Activated CD4-positive, alpha-beta T cell treated with anti-CD3 and anti-CD28 coated beads, Interleukin-2, amount 10 ng/mL, durations not matched to agents 7 days and 5 days (primary cell): ENCODE measurements at places on chromosomes 1 and 21. TPM values are rescaled to one million over a fixed set of nuclear protein-coding genes. Genes with fewer than 3 reads are reported as not detected.

DNA sequence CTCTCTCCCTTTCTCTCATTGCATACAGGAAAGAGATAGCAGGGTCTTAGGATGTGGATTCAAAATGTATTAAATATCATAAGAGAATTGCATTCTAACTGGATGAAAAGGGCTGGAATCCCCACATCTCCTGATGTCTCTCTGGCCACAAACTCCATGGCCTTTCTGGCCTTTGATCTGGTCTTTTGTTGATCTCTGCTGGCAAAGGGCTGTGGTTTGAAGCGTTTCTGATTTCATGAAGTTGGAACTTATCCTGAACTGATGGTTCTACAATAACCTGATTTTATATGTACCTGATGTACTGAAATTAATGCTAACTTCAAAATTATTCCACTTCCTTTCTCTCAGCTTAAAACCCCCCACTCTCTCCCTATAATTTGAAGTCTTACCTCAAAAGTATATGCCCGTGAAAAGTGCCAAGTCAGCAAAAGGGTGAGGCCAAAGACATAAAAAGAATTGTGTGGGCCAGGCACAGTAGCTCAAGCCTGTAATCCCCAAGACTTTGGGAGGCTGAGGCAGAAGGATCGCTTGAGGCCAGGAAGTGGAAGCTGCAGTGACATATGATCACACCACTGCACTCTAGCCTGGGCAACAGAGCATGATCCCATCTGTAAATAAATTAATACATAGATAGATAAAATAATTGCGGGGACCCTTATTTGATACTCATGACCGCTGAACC is 6.4 kb upstream of the KIF14 start:
- no peaks in the 10 kb centered on the region for H3K36me3 ChIP-seq
- no peak overlapping the region for H3K27ac ChIP-seq
- no peak overlapping the region for H3K4me3 ChIP-seq
- peaks cover 43% of the 10 kb centered on the region for H3K4me1 ChIP-seq
- no peaks in the 10 kb centered on the region for H3K27me3 ChIP-seq

- no peak overlapping the region for H3K27ac ChIP-seq
- H3K4me1 ChIP-seq = no peaks in the 10 kb centered on the region
- H3K27me3 ChIP-seq = no peaks in the 10 kb centered on the region
- H3K4me3 ChIP-seq = no peak overlapping the region
- H3K36me3 ChIP-seq = peaks cover 2% of the 10 kb centered on the region
- DNase-seq = no peak
Measured at GRCh38 chr1:44296086-44296485, 59.0 kb downstream of the ERI3 start.

Gene CDK18
- total RNA-seq = 2.9 TPM

DNA sequence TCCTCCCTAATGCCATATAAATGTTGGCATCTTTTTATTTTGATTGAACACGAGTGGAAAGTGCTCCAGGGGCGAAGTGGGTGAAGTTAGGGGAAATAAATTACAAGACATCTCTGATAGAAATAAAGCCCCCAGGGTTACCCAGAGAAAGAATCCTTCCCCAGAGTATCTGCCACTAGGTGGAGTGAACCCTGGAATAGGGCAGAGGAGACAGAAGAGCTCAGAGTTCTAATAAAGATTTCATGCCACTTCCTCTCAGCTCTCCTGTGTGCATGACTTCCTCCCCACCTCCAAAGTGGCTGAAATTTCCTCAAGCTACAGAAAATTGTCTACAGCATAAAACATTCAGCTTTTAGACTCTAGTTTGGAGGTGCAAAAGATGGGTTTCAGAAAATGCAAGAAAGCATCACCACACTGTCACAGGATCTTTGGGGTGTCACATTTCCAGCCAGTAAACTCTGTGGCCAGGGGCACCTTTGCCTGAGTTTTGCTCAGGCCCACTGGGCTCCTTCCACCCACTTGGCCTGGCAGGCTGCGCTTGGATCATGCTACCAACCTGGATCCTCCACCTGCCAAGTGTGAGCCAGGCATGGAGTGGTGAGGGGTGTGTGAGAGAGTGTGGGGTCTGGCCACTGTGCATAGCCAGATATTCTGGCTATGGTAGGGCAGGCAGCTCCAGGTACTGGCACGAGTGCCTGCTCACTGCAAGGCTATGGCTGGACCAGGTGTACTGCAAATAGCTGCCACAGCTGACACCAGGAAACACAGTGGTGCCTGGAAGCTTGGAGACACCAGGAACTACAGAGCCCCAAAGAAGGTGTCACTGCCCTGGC is 208.8 kb upstream of the USP25 start:
- peak overlapping the region; percentile 31 for H3K27ac ChIP-seq
- H3K27me3 ChIP-seq = no peaks in the 10 kb centered on the region
- peaks cover 2% of the 10 kb centered on the region for H3K36me3 ChIP-seq
- H3K4me3 ChIP-seq = no peak overlapping the region
- DNase-seq = no peak

- no peak overlapping the region for H3K27ac ChIP-seq
- DNase-seq = no peak
- H3K27me3 ChIP-seq = peaks cover 8% of the 10 kb centered on the region
Measured at GRCh38 chr1:183346276-183346732, 71.9 kb downstream of the NMNAT2 start.

DNA sequence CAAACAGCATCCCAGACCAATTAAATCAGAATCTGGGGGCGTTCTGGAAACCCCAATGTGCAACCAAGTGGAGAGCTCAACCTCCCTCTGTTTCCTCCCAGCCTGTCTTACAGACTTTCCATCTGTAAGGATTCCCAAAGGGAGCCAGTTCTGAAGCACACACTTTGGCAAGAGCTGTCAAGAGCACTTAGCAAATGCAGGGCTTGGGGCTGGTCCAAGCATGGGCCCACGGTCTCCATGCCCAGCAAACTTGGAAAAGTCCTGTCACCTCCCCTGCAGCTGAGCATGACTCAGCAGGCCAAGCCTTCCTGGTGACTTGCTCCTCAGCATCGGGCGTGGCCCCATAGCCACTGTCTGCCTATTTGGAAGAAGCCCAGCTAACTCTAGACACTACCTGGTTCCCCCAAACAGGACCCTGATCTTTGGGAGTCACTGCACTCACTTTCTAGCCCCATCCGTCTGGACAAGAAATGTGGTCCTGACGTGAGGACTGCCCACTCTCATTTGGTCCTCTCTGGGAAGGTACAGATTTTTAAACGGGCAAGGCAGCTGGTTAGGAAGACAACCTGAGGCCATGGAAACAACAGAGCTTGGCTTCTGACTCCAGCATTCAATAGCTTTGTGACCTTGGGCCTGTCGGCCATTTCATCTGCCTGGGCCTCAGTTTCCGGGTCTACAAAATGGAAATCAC is 16.9 kb downstream of the SLC2A1 start:
- peaks cover 98% of the 10 kb centered on the region for H3K4me1 ChIP-seq
- no peak overlapping the region for H3K4me3 ChIP-seq
- no peaks in the 10 kb centered on the region for H3K27me3 ChIP-seq

Gene SH2D5
- not detected for total RNA-seq

GRCh38 chr1:182259229-182259872 is 132.2 kb downstream of the GLUL start:
- H3K27ac ChIP-seq = peak overlapping the region; percentile 95
- H3K4me3 ChIP-seq = peak overlapping the region; percentile 12
- peak; percentile 66 for DNase-seq
- no peaks in the 10 kb centered on the region for H3K27me3 ChIP-seq
- H3K4me1 ChIP-seq = peaks cover 33% of the 10 kb centered on the region

GRCh38 chr1:32047701-32048100 is 25.0 kb upstream of the TMEM39B start:
- no peaks in the 10 kb centered on the region for H3K27me3 ChIP-seq
- no peaks in the 10 kb centered on the region for H3K4me1 ChIP-seq
- H3K27ac ChIP-seq = no peak overlapping the region
- H3K36me3 ChIP-seq = peaks cover 49% of the 10 kb centered on the region
- DNase-seq = no peak
- H3K4me3 ChIP-seq = no peak overlapping the region

Gene NOL9
- 42.7 TPM for total RNA-seq

Gene SYDE2
- 1.6 TPM for total RNA-seq

DNA sequence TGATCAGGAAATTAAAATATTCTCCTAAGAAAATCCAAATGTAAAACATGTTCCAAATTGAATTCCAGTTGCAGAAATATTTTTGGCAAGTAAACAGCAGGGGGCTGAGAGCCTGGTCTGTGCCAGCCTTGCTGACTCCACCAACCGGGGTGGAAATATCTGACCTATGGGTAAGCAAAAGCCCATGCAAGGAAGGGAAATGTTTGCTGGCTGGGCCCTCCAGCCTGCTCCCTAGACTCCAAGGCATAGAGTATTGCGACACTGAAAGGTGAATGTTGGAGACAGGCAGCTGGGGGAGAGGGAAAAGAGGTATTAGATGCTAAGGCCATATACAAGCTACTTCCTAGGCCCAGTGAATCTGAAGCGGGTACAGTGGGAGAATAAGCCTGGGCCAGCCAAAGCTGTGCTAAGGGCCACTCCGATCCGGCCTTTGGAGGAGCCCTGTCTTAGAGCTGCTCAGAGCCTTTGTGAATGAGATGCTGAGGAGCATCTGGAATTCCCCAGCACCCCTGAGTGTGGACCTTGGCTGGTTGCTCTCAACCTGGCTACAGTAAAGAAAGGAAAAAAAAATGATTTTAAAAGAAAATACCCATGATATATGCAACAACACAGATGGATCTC is 24.9 kb upstream of the ATP1B1 start:
- no peak overlapping the region for H3K4me3 ChIP-seq
- no peak for DNase-seq
- H3K27ac ChIP-seq = no peak overlapping the region
- H3K36me3 ChIP-seq = no peaks in the 10 kb centered on the region
- no peaks in the 10 kb centered on the region for H3K4me1 ChIP-seq

- H3K4me3 ChIP-seq = no peak overlapping the region
- no peaks in the 10 kb centered on the region for H3K27me3 ChIP-seq
- no peaks in the 10 kb centered on the region for H3K36me3 ChIP-seq
Measured at GRCh38 chr1:93587354-93587753, 94.3 kb downstream of the BCAR3 start.

Gene INSRR
- 0.05 TPM for total RNA-seq

- no peaks in the 10 kb centered on the region for H3K27me3 ChIP-seq
- peaks cover 51% of the 10 kb centered on the region for H3K36me3 ChIP-seq
- no peak overlapping the region for H3K4me3 ChIP-seq
- no peak for DNase-seq
Measured at GRCh38 chr1:227756172-227756959, 21.1 kb downstream of the SNAP47 start.

Gene TMEM35B
- 34.5 TPM for total RNA-seq

DNA sequence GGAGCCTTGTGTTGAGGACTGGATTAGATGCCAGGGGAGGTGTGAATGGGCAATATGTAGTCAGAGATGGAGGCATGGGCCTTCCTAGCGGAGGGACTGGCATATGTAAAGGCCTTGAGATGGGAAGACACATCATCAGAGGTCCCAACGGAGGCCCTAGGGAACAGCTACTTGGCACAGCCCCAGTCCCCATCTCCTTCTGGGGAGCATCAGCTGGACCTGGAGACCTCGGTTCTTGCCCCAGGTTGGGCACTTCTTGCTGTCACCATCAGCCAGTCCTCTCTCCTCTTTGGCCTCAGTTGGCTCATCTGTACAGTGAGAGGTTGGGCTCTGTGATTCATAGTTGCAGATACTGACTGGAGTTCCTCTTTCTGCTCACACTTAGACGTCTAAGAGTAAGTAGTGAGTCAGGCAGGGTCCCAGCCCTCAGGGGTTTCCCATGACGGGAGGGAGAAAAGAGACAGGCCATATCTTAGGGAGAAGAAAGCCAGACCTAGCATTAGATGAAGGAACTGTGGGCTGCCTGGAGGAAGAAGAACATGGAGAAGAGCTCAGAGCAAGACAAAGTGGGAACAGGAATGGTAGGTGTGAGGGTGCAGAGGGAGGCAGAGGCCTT is 3.4 kb upstream of the MARCKSL1 start:
- peaks cover 47% of the 10 kb centered on the region for H3K4me1 ChIP-seq
- H3K27ac ChIP-seq = peak overlapping the region; percentile 14
- no peak overlapping the region for H3K4me3 ChIP-seq
- H3K36me3 ChIP-seq = peaks cover 4% of the 10 kb centered on the region
- no peaks in the 10 kb centered on the region for H3K27me3 ChIP-seq
- DNase-seq = no peak

Gene MIXL1
- total RNA-seq = not detected

Gene LMOD1
- total RNA-seq = not detected

DNA sequence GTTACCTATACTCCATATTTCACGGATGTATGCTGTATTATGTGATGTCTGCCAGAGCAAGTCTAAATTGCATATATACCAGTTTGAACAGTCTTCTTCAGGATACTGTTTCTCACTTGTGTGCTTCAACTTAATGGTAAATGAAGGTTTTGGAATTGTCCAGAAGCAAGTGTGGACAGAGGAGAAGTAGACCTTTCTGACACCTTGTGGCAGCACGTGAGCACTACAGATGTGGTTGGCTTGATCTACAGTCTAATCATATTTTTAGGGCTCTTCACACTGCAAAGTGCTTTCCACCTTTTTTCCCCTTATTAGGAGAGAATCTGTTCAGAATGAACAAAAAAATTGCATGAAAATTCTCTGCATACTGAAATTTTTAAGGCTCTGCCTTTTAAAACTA is 10.9 kb downstream of the MORC3 start:
- no peak overlapping the region for H3K4me3 ChIP-seq
- peaks cover 50% of the 10 kb centered on the region for H3K4me1 ChIP-seq
- DNase-seq = peak; percentile 66
- peaks cover 40% of the 10 kb centered on the region for H3K36me3 ChIP-seq
- H3K27ac ChIP-seq = peak overlapping the region; percentile 50

Gene ZNF593OS
- not detected for total RNA-seq

Gene CTSE
- not detected for total RNA-seq

Gene DNALI1
- total RNA-seq = 0.40 TPM

DNA sequence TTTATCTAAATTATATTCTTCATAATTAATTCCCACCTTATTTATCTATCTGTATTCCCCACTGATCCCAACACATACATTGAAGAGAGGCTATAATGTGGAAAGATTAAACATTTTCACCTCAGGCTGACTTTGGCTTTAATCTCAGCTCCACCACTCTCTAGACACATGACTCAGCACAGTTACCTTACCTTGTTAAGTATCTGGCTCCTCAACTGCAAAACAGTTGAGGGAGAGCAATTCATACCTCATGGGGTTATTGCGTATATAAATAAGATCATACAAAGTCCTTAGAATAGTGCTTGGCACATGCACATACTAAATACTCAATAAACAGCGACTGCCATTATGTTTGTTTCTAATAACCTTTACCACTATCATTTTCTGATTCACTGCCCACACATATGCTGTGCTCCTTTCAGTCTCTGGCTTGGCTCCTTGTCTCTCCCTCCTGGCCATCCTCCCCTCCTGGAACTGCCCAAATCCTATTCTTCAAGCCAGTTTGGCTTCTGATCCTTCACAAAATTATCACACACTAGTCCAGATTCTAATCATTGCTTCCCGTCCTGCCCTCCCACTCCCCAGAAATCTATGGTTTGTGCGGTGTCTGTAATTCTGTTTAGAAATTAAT is 50.1 kb downstream of the BCL9 start:
- no peaks in the 10 kb centered on the region for H3K36me3 ChIP-seq

- H3K4me3 ChIP-seq = no peak overlapping the region
- H3K4me1 ChIP-seq = no peaks in the 10 kb centered on the region
- H3K27me3 ChIP-seq = no peaks in the 10 kb centered on the region
Measured at GRCh38 chr1:75053207-75053606, 81.0 kb upstream of the LHX8 start.

- H3K27ac ChIP-seq = no peak overlapping the region
- H3K4me3 ChIP-seq = no peak overlapping the region
- no peak for DNase-seq
- H3K36me3 ChIP-seq = peaks cover 2% of the 10 kb centered on the region
Measured at GRCh38 chr1:154391086-154391770, 13.9 kb upstream of the IL6R start.

GRCh38 chr1:58977598-58977997 is 193.8 kb upstream of the JUN start:
- no peak for DNase-seq
- no peak overlapping the region for H3K27ac ChIP-seq
- H3K27me3 ChIP-seq = peaks cover 3% of the 10 kb centered on the region
- no peaks in the 10 kb centered on the region for H3K36me3 ChIP-seq
- H3K4me1 ChIP-seq = peaks cover 23% of the 10 kb centered on the region

- peaks cover 7% of the 10 kb centered on the region for H3K4me1 ChIP-seq
- H3K36me3 ChIP-seq = peaks cover 17% of the 10 kb centered on the region
- H3K4me3 ChIP-seq = no peak overlapping the region
Measured at GRCh38 chr1:31633117-31633516, 11.6 kb downstream of the PEF1 start.
